Tibial nerve (tissue), 4 donors: ENCODE measurements at places on chromosomes 12 and 14. TPM values are rescaled to one million over a fixed set of nuclear protein-coding genes. Genes with fewer than 3 reads are reported as not detected.
A peak's percentile ranks its signal among the peaks of the same experiment; 100 is the strongest.

Gene CISTR
- total RNA-seq = not detected

Gene ARHGEF25
- total RNA-seq = 40.6 TPM

Gene KLHDC1
- total RNA-seq = 6.6 TPM

Gene DEPDC4
- total RNA-seq = 1.2 TPM

Gene IL31
- not detected for total RNA-seq

Gene FSCB
- total RNA-seq = 0.30 TPM

Gene PARPBP
- 0.63 TPM for total RNA-seq

DNA sequence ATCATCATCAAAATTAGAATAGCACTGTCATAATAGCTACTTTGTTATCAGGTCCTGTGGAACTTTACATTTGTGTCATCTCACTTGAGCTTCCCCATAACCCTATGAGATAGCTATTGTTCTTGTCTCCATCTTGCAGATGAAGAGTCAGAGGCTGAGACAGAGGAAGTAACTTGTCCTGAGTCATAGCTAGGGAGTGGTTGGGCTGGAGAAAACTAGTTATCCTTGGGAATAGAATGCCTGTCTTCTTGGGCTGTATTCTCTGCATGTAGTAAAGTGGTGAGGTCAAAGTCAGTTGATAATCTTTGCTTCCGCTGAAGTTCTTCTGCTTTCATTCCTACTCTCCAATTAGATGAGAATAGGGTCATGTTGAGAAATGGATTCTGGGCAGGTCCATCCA is 117.0 kb downstream of the SMOC1 start:
- H3K4me1 ChIP-seq = no peaks in the 10 kb centered on the region
- DNase-seq = no peak
- H3K27me3 ChIP-seq = no peaks in the 10 kb centered on the region
- no peaks in the 10 kb centered on the region for H3K36me3 ChIP-seq

DNA sequence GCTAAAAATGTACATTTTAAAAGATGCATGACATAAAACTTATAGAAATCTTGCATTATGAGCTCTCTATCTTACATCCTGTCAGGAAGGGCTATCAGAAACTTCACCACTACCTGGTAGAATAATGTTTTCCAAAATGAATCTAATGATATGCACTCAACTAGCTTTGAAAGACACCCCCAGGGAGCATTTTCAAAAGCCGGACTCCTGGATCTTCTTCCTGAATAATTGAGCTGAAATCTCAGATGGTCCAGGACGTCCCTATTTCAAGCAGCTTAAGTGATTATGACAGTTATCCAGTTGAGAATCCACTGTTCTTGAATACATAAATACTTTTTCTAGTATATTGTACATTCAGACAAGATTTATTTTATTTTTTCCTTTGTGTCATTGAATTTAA is 200.6 kb upstream of the MGAT4C start:
- H3K36me3 ChIP-seq = no peaks in the 10 kb centered on the region
- no peak for DNase-seq
- H3K4me1 ChIP-seq = no peaks in the 10 kb centered on the region
- no peaks in the 10 kb centered on the region for H3K27me3 ChIP-seq

- H3K4me3 ChIP-seq = no peak overlapping the region
- H3K4me1 ChIP-seq = peaks cover 38% of the 10 kb centered on the region
- H3K27me3 ChIP-seq = no peaks in the 10 kb centered on the region
- no peaks in the 10 kb centered on the region for H3K36me3 ChIP-seq
These were observed 106.2 kb downstream of the TMEM30B start for GRCh38 chr14:61174987-61175386.

DNA sequence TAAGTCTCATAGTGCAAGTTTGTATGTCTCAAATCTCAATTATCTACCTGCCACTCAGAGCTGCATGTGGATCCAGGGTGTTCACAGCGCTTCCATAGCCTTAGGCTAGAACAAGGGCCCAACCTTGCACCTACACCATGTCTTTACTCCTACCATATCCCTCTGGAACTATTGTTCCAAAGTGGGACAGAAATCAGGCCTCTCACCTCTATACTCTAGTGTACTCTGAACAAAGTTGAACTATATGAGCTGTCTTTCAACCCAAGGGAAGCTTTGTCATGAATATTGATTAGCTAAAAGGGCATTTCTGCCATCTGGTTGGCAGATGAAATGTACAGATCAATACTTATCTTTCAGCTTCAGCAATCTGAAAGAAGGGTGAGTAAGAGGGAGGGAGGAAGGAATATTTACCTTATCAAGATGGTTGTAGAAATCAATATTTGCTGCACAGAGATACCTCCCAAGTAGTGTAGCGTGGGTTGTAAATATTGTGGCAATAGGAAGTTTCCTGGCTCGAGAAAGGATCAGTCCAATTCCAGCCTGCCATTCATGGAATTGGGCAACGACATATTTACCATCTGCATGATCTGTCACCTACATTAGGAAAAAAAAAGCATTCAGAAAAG is 30.8 kb downstream of the GYS2 start:
- DNase-seq = no peak
- no peaks in the 10 kb centered on the region for H3K4me1 ChIP-seq
- no peaks in the 10 kb centered on the region for H3K36me3 ChIP-seq

DNA sequence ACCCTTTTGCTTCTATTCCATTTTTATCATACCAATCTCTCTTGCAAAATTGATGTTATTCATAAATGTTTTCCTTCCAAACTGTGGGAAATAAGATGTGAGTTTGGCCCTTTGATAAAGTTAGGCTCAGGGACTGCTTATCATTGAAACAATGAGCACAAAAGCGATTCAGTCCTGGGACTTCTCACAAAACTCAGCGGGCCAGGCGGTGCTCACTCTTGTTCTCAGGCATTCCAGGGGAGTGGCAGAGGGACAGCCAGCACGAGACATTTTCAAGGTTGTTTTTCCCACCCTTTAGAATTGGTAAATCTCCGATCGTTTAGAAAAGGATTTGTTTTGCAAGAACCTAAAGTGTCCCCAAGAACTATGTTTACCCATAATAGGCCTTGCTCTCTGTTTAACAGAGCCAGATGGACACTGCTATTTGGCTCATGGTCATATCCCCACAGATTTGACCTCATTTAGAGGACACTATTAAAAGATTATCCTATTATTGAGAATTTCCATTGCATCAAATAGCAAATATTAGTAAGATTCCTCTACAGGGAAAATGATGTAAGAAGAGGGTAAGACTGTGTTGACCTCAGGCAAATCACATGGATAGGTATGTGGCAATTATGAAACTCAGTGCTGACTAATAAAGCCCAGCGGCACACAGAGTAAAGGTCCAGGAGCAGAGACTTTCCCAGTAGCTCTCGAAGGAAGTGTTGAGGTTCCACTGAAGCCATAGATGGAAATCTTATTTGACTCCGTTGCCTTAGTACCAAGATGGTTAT is 102.7 kb upstream of the USP44 start:
- H3K27me3 ChIP-seq = no peaks in the 10 kb centered on the region
- no peaks in the 10 kb centered on the region for H3K4me1 ChIP-seq
- H3K27ac ChIP-seq = no peak overlapping the region

DNA sequence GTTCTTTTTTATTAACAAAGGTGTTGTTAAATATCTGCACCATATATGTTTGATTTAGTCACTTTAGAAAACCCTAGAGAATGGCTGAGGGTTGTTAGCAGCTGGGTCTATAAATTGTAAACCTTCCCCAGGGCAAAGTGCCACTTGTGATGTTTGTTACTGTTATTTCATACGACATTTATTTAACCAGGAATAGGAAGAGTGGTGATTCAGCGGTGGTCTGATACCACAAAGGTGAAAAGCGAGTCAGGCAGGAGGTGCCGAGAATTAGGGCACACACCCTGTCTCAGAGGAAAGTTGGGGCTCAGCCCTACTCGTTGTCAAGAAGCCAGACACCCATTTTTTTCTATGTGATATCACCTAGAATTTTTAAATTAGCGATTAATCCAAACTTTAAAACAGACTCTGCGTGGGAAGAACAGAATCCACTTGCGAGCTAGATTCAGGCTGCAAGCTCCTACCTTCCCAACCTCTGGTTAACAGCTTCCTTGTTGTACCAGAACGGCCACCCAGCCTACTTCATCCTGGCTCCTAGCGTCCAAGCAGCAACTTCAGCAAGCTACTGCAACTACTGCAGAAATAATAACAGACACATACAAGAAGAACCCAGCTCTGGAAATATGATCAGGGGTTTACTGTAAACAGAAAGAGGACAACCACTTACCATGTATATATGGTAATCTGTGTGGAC is 126.7 kb downstream of the TMEM132D start:
- H3K4me3 ChIP-seq = no peak overlapping the region
- no peaks in the 10 kb centered on the region for H3K36me3 ChIP-seq
- H3K4me1 ChIP-seq = no peaks in the 10 kb centered on the region
- DNase-seq = no peak
- no peak overlapping the region for H3K27ac ChIP-seq
- H3K27me3 ChIP-seq = no peaks in the 10 kb centered on the region

- no peak overlapping the region for H3K4me3 ChIP-seq
- peaks cover 11% of the 10 kb centered on the region for H3K27me3 ChIP-seq
- no peak for DNase-seq
- no peaks in the 10 kb centered on the region for H3K36me3 ChIP-seq
- no peak overlapping the region for H3K27ac ChIP-seq
- no peaks in the 10 kb centered on the region for H3K4me1 ChIP-seq
These were observed 86.6 kb downstream of the KSR2 start for GRCh38 chr12:117882181-117882580.

DNA sequence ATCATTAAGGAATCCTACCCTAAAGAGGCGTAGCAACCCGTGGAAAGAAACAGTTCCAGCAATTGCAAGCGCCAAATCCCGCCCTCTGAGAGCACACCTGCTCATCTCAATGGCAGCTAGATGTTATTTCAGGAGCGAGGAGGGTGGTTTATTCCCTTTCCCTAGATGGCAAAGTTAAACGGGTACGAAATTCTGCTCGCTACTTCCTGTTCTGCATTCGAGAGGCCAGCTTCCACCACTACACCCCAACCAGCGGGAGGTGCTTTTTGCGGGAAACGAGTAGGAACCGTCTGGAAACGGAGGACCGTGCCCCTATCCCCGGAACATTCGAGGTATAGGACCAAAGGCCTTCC is 536 bp downstream of the VPS29 start:
- H3K4me3 ChIP-seq = peak overlapping the region; percentile 95
- peaks cover 5% of the 10 kb centered on the region for H3K36me3 ChIP-seq
- peaks cover 29% of the 10 kb centered on the region for H3K4me1 ChIP-seq
- DNase-seq = peak; percentile 25
- H3K27ac ChIP-seq = peak overlapping the region; percentile 98

GRCh38 chr12:4478933-4479332 is 33.3 kb upstream of the FGF6 start:
- no peak for DNase-seq
- H3K4me1 ChIP-seq = no peaks in the 10 kb centered on the region
- no peaks in the 10 kb centered on the region for H3K27me3 ChIP-seq
- H3K36me3 ChIP-seq = no peaks in the 10 kb centered on the region
- H3K27ac ChIP-seq = no peak overlapping the region
- no peak overlapping the region for H3K4me3 ChIP-seq

GRCh38 chr12:26845057-26845666 is 12.2 kb upstream of the ITPR2 start:
- no peaks in the 10 kb centered on the region for H3K36me3 ChIP-seq
- DNase-seq = peak; percentile 38
- H3K27ac ChIP-seq = no peak overlapping the region
- no peaks in the 10 kb centered on the region for H3K4me1 ChIP-seq

DNA sequence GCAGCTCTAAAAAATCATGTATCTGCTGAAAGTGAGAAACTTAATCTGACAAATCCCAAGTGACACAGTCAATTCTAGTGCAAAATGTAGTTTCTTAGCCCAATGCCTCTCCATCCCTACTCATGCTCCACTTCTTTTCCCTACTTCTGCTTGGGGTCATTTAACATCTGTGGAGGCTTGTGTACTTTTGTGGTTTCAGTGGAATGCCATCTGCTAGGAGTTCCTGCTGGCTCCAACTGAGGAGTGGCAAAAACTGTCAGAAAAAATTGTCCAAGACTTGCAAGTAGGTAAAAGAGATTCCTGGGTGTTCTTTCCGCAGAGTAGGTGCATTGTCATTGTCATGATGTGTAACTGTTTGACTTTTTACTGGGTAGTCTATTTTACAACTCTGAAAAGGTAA is 12.5 kb upstream of the AVPR1A start:
- no peaks in the 10 kb centered on the region for H3K36me3 ChIP-seq
- no peaks in the 10 kb centered on the region for H3K4me1 ChIP-seq
- no peak for DNase-seq
- no peaks in the 10 kb centered on the region for H3K27me3 ChIP-seq

DNA sequence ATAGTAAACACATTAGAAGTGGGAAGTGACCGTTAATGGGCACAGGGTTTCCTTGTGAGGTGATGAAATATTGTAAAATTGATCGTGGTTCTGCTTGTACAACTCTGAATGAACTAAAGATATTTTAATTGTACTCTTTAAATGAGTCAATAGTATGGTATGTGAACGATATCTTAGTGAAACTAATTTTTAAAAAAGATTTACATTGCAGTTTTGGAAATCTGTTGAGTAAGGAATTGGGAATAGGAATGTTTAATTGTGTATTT is 1.7 kb downstream of the ZNF410 start:
- no peak overlapping the region for H3K27ac ChIP-seq
- H3K27me3 ChIP-seq = no peaks in the 10 kb centered on the region
- no peak for DNase-seq
- peaks cover 10% of the 10 kb centered on the region for H3K36me3 ChIP-seq

DNA sequence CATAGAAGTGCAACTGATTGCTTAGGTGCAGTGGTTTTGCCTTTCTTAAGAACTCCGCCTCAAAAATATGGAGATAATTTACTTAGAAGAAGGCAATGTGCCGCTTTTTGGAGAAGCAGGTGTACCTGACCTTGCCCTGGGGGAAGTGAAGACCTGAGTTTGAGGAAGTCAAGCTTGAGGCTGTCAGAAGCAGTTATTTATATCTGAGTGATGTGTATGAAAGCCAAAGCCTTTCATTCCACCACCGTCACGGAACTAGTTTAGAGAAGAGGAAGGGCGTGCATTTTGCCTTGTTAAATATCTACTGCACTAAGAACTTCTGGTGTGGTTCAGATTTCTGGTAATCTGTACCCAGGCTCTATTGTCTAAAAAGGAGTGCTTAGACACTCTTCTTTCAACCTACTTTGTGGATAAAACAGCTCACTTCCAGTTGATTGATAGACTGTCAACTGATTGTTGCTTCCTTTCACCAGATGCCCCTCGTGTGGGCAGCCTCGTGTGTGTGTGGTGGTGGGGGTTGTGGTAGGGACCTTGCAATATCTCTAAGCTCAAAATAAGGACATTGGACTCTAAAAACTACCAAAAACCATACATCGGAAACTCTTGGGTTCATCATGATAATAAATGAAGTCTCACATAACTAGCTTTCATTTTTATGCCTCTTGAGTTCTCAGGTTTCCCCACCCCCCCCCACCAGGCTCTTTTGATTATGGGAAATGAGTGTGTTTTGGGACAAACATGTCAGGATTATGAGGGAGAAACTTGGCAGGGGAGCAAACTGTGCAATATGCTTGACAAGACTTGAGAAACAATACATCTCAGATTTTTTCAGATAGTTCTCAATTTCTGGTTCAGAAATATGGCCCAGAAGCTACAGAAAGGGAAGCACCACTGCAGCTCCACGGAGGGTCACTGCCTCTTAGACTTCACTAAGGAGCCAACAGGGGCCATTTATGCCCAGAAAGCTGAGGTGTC is 78.6 kb downstream of the ARF6 start:
- no peak for DNase-seq
- no peak overlapping the region for H3K4me3 ChIP-seq
- H3K27ac ChIP-seq = peak overlapping the region; percentile 83
- peaks cover 60% of the 10 kb centered on the region for H3K4me1 ChIP-seq
- no peaks in the 10 kb centered on the region for H3K36me3 ChIP-seq

- no peak overlapping the region for H3K4me3 ChIP-seq
- no peak for DNase-seq
- no peaks in the 10 kb centered on the region for H3K4me1 ChIP-seq
- no peaks in the 10 kb centered on the region for H3K36me3 ChIP-seq
- H3K27ac ChIP-seq = no peak overlapping the region
These were observed 165.8 kb downstream of the EMP1 start for GRCh38 chr12:13362260-13362841.
